ENCODE measurements at places on chromosomes 16 and 17.

- no peak for DNase-seq
Observed at GRCh38 chr17:60154616-60155426, 5.0 kb downstream of the CA4 start.

DNA sequence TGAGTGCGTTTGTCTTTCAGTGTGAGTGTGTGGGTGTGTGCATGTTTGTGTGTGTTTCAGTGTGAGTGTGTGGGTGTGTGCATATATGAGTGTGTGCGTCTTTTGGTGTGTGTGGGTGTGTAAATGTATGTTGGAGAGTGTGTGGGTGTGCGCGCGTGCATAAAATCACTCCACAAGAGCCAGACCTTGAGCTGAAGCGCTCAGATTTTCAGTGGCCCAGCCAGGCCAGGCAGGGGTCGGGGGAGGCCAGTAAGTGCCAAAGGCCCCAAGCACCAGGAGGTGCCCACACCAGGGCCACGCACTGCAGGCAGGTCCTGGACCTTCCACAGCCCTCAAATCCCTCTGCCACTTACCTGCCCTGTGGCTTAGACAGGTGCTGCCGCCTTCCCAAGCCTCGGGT, 184.0 kb downstream of the SOX9 start:
- no peak for DNase-seq

DNA sequence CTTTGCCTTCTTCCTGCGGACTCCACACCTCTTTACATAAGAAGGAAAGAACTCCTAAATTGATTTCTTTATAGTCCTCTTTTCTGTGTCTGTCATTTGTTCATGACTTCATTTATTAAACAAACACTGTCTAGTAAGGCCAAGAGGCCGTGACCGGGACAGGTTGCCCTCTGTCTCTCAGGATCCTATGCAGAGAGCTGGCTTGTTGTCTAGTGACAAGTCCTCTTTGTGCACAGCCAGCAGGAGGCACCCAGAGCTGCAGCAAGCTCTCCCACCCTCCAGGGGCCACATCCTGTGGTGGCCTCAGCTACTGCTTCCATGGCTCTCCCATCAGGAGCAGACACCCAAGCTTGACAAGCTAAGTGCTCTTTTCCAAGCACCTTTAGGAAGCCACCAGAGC, 50.6 kb downstream of the PLD6 start:
- no peak for DNase-seq

- no peak for DNase-seq
Observed at GRCh38 chr16:68400083-68400923, 48.0 kb downstream of the SMPD3 start.

DNA sequence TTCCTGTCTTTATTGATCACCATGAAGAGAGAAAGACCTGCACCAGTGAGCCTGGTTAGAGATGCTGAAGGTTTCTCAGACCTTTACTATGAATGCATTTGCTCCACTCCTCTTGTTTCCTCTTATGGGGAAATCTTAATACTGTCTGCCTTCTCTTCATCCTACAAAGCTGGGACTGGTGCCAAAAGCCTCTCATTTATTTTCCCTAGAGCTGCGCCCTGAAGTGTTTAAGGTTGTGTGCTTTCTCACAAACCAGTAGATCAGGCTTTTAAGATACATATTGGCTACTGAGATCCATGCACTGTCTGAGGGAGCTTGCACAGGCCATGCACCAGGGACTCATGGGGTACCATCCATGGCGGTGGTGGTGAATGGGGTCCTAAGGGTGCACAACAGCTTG, 286.1 kb upstream of the PMFBP1 start:
- DNase-seq: no peak

- DNase-seq: no peak
Observed at GRCh38 chr17:37221865-37222264, 153.9 kb upstream of the C17orf78 start.

DNA sequence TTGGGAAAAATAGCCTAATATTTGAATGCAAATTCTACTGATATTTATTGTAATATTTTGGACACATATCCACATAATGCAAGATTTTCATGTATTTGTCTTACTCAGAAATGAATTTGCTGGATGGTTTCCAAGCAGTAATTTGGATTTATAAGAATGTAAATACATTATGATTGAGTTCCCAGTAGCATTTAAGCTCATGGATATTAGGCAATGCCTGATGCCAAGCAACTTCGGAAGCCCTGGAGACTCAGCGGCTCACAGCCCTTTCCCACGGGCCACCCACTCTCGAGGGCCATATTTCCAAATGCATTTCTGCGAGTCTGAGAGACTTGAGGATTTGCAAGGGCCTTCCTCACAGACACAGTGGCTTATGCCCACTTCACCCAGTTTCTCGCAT, 62.1 kb upstream of the MYOCD start:
- DNase-seq: no peak

DNA sequence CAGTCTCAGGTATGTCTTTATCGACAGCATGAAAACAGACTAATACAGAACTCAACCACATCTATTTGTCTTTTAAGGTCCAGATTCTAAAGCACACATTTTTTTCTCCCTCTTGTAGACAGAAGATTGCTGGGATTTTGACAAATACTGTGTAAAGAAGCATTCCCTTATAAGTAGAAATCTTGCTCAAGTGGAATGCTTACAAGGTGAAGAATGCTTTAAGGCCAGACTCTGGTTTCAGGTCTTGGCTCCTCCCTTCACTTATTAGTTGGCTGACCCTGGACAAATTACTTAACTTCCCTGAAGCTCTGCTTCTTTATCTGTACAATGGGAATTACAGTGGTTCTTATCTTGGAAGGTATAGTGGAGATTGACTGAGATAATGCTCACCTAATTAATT, 242.3 kb upstream of the IRX5 start:
- no peak for DNase-seq

- DNase-seq: no peak
Observed at GRCh38 chr17:79006046-79006445, 3.5 kb downstream of the CANT1 start.

All from T-helper 2 cell (primary cell).